AML-193 (cell line): ENCODE measurements at places on chromosomes 1 and 21.

GRCh38 chr21:32712043-32712442, 15.8 kb downstream of the SYNJ1 start:
- DNase-seq: no peak

DNA sequence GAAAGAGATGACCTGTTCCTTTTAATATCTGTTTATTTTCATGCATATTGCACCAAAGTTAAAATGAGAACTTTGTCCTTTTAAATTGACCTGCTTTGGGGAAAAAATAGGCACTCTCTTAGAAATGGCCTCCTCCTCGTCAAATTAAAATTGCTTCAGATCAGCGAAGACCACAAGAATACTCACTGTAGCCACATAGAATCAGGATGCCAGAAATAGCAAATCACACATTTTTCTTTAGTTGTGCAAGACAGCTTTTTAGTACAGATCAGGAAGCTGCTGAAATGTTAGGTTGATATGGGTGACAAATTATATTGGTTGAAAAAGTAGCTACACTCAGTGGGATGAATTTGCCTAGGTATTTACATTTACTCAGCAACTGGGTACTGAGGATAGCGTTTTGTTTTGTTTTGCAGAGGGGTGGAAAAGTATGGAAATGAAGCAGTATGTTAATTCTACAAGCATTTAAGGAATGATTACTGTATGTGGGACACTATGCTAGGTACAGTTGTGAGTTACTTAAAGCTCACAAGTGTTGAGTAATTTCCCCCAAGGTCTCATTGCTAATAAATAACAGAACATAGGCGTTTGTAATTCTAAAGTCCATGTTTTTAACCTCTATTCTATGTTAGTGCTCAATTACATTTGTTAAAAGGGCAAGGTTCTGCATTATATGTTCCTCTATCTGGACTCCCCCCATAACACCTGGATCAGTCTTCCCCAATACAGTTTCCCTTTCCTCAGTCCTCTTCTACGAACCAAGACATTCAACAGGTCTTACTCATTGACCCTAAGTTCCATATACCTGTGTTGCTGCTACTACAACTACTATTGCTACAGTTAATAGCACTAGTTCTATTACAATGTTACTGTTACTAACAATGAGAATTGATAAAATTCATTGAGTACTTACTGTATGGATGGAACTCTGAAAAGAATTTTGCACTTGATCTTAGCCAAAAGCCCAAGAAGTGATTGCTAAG, 99.4 kb upstream of the S1PR1 start:
- peak; percentile 63 for DNase-seq

- DNase-seq: no peak
Measured at GRCh38 chr1:167545349-167545748, 8.2 kb downstream of the CREG1 start.

GRCh38 chr1:186093437-186093836, 281.6 kb downstream of the TPR start:
- no peak for DNase-seq

GRCh38 chr1:99326215-99326949, 62.1 kb downstream of the PLPPR4 start:
- DNase-seq: no peak

DNA sequence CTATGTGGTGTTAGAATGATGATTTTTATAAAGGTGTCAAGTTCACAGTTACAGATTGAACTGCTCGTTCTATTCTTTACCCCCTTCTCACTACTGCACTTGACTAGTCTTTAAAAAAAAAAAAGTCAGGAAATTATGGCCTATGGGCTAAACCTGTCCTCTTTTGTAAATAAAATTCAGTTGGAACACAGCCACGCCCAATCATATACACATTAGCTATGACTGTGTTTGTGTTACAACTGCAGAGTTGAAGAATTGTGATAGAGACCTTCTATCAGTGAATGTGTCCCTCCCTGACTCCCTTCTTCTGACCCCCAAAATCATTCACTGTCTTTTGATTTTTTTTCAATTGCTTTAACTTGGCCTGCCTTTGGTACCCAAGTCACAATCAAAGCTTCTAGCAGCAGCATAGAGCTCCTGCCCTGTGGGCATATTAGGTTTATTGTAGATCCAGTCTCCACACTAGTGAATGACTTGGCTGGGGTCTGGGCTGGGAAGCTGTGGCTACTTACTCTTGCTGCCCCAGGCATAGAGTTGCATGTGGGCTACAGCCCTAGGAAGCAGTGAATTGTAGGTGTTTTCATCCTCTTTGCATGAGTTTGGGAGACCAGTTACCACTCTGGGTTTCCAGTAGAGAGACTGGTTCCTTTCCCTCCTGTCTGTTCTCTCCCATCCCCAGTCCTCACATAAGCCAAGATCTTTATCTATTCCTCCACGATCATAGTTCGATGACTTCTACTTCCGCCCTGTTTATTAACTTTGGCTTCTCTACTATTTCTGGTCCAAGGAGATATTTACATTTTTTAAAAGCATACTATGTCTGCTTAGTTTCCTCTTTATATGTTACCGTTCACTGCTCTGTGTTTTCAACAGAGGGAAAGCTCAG, 249.9 kb downstream of the FMN2 start:
- no peak for DNase-seq

DNA sequence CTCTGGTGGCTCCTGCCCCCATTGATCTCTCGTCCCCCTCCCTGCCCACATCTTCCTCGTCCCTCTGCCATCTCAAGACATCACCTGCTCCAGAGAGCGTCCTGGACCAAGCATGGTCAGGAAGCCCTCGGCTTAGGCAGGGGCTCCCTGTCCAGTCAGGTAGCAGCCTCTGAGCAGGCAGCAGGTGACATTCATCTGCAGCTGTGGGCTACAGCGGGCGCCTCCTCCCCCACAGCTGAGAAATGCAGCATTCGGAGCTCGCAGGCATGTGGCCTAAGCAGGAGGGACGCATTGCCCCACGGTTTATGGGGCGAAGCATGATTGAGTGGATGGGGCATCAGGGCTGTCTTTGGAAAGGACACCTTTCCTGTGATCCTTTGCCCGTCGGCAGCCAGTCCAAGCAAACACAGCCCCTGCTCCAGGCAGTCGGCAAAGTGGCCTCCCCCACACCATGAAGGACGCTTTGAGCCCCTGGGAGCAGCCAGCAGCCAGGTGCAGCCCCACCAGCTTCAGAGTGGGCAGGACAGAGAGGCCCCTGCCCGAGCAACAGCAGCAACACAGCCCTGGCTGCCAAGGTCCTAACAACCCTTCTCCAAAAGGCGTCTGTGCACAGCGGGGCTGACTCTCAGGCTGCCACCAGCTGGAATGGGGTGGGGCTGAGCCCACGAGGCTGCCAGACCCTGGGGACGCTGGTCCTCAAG, 234.1 kb upstream of the VAMP3 start:
- no peak for DNase-seq

DNA sequence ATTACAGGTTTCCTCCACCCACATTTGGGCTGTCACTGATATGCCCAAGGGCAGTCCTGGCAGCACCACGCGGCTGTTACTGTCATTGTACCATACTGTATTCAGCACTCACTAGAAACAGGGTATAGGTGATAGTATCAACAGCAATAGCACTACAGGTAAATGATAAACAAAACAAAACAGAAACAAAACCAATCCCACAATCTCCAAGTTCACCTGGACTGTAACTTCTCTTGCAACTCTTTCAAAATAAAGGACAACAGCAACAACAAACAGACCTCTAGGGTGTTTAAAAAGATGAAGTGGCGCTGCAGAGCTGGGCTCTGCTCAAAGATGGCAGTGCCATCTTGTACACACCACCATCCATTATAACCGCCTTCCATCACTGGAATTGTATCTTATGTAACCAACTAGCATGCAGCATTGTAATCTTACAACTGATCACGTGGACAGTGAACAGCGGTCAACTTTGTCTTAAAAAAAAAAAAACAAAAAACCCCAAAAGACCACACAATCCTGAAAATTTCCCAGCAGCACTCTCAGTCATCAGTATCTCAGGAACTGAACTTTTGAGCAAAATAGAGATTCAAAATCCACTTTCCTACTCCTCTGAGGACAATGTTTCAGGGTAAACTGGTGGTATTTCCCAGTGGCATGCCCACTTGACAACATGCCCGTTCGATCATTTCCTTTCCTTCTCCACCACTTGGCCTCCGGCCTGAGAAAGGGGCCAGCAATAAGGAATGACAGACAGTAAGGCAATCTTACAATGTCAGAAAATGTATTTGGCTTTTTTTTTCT, 3.8 kb downstream of the IRF2BP2 start:
- peak; percentile 71 for DNase-seq

GRCh38 chr1:222798116-222798515, 16.7 kb upstream of the DISP1 start:
- DNase-seq: no peak

DNA sequence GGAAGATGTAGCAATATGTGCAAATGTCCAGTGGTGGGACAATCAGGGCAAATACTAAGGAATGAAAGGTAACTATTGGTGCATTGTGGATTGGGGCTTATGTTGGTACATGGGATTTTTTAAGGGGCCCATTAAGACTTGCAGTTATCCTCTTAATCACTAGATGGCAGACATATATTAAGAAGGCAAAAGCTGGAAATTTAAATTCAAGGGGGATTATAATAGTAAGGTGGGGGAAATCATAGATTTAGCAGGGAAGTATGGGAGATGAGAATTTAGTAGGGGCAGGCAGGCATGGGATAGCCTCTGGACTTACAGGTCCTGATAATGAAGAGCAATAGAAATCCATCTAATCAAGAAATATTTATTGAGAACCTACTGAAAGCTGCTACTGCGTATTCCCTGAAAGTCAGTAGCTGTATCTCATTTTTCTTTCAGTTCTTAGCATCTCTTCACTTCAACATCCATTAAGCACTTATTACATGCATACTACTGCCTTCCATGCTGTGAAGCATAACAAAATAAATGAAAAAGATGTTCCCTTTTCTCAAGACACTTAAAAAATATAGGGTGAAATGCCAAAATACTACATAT, 251.8 kb downstream of the CRB1 start:
- peak; percentile 33 for DNase-seq

GRCh38 chr1:193416226-193417024, 230.0 kb upstream of the B3GALT2 start:
- no peak for DNase-seq

GRCh38 chr1:204883405-204883804, 12.7 kb downstream of the NFASC start:
- DNase-seq: no peak

GRCh38 chr1:147270721-147271120, 28.2 kb downstream of the CHD1L start:
- no peak for DNase-seq

DNA sequence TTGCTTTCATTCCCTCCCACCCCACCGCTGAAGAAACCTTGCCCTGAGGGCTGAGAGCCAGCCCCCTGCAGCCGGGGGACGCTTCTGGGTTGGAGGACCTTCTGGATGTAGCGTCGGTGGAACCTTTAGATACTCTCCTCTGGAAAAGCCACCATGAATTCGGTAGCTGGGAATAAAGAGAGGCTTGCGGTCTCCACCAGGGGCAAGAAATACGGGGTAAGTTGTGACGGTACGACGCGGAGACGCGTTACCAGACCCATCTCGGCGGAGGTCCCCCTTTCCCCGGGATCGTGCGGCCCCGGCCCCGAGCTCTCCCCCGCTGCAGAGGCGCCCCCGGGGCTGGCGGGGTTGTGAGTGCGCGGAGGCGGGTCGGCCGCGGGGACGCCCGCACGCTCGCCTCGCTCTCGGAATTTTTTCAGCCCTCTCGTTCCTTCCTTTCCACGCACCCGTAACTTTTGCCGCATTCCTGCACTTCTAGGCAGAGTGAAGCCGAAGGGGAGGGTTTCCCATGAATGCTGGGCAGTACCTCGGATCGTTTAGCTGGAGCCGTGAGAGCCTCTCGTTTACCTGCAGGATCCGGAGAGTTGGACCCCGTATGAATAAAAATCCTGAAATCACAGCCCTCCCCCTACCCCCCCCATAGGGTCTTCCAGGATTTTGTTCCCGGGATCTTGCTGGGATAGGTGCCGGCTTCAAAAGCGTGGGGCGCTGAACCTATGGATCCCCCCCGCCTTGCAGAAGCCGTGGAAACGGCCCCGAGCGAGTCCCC, 671 bp downstream of the KIF26B start:
- no peak for DNase-seq

GRCh38 chr21:33937931-33938339, 22.3 kb upstream of the ATP5PO start:
- DNase-seq: no peak

- no peak for DNase-seq
Measured at GRCh38 chr1:55047611-55048010, 8.3 kb downstream of the PCSK9 start.

DNA sequence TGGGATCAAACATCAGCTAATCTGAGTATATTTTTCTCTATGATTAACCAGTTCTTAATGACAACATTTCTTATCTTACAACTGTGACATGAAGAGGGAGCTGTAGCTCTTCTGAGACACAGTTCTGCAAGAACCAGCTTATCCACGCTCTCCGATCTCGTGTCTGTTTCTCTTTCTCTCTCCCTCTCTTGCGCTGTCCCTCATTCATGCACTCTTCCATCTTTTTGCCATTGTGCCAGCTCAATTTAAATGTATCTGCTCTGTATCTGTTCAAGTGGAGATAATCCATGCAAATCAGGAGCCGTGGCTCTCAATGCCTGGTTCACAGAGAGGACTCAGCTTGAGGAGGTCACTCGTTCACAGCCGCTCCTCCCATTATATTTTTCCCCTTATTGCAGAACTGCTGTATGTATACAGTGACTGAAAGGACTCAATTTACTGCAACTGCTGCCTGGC, 494.7 kb upstream of the ADGRL2 start:
- DNase-seq: no peak

DNA sequence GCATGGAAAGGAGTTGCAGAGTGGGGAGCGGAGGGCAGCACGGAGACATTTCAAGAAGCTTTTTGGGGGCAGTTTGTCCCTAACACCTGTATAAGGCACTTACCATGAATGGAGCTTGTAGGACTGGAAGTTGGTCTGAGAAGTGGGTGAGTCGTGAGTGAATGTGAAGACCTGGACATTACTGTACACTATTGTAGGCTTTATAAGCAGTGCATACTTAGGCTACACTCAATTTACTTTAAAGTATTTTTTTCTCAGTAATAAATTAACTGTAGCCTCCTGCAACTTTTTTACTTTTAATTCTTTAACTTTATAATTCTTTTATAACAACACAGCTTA, 141.6 kb upstream of the ETV3 start:
- DNase-seq: no peak

GRCh38 chr21:42317826-42318746, 2.9 kb upstream of the TFF3 start:
- no peak for DNase-seq

DNA sequence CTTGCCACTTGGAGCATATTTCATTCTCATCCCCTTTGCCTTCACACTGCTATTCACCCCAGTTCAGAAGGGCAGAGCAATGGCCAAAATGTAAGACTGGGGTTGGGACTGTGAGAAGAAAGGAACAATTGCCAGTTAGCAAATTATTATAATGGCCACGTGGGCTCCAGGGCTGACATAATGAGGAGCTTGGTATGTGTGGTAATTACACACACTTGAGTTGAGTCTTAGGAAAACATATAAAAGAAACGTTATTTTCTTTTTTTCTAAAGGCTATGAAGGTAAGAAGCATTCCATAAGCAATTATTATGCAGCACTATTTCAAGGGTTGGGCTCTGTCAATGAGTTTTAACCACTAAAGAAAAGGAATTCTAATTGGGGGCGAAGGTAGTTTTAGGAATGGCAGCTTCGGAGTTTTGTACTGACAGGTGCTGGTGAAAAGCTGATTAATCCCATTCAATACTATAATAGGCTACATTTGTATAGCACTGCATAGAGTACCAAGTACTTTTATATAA, 32.5 kb upstream of the BCL10 start:
- DNase-seq: no peak
